Kidney epithelial cell (primary cell): ENCODE measurements at places on chromosomes 2 and 18. TPM values are rescaled to one million over a fixed set of nuclear protein-coding genes. Genes with fewer than 3 reads are reported as not detected.

DNA sequence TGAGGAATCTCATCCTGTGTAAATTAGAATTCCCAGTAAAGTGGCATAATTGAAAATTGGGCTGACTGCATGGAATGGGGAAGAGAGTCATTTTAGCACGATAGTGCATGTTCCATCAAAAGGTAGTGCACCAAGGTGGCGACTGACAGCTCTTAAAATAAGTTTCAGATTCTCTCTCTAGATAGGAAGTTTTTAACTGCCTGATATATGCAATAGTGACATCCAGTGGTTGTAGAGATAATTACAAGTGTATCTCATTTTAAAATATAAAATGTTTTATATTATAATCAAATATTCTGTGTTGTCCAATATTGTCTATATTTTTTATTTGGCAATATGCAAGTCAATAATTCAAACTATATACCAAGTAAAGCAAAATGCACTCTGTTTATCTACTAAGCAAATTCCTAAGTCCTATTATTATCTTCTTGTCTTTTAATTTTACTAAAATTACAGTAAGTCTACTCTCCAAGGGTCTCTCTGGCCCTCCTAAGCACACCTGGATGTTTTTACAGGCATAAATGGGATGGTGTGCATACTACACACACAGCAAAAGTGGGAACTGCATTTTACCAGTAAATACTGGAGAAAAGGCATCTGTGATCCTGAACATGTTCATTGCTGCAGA is 397.7 kb upstream of the HNRNPA3 start:
- no peak for DNase-seq

DNA sequence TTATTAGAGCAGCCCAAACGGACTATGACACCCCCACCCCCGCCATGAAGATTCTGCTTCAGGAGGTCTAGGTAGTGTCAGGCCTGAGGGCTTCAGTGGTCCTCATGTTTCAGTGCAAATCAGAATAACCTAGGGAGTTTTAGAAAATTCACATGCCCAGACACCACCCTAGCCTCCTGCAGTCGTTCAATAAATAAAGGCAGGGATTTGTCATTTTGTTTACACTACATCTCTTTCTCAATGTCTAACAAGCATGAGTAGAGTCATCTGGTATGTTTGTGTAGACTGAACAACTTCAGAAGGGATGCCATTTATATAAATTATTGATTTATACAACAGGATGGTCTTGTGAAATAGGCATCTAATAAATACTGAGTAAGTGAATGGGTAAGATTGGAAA is 112.1 kb upstream of the SERPINE2 start:
- no peak for DNase-seq

Gene RND3
- total RNA-seq, result 231 and 259 TPM in 2 replicates

Gene MAL
- total RNA-seq, result 9.6 and 19.1 TPM in 2 replicates

Gene SCYGR8
- total RNA-seq, result not detected in 2 replicates

Gene UGT1A1
- total RNA-seq, result not detected in 2 replicates
